ENCODE measurements at places on chromosomes 1 and 21.

DNA sequence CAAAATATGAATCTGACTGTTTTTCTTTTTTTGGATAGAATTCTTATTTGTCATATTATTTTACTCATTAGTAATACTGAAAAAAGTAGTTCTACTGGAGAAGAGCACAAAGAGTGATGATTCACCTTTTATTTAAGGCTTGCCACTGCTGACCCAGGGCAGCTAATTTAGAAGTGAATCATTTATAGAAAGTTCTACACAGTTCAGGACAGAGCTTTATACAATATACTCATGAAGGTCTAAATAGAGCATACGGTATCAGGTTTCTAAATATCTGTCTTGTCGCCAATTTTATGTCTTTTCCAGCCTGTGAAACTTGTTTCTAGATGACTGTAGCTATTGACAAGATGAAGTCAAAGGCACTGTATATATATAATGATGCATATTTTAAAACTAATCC, 25.0 kb downstream of the GIPC2 start:
- peak; percentile 35 for DNase-seq

DNA sequence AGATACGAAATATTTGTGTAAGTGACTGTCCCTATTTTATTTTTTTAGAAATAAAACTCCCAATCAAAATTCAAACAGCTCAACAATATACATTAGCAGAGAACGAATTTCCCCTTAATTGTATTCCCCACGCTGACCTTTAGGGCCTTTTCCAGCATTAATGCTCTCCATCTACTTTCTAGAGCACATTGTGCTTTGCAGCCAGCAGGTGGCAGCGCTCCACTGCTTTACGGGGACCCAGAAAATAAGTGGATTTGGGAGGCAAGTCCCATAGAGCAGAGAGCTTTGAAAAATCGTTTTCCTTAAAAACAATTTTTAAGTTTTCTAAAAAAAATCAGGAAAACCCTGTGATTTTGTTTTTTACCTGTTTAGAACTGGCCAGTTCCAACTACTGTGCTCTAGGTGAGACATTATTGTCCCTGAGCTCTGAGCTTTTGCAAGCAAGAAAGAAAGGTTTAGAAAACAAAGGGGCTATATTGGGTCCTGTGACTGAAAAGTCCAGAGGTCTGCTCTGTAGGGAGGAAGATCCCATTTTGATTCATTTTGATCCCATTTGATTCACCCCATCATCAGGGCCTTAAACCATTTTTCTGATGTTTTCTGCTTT, 144.4 kb upstream of the ZNF644 start:
- peak; percentile 58 for DNase-seq

DNA sequence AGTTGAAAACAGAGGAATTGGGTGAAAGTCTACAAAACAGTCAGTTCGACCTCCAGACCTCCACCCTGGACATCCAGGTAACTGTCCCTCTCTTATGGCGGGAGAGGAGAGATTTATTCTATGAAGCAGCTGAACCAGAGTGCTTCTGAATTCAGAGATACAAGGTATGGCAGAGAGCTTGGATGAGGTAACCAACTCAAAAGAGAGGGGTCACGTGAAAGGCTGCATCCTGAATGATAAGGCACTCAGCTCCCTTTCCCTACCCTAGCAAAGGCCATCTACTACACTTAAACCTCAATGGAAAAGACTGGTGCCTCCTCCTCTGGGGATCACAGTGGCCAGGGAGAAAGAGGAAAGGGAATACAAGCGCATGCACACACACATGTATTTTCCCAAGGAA, 88.4 kb upstream of the KCNA3 start:
- no peak for DNase-seq

- DNase-seq: no peak
Observed at GRCh38 chr1:90605070-90605469, 112.0 kb downstream of the BARHL2 start.

GRCh38 chr21:44653656-44654575, 543 bp downstream of the KRTAP12-4 start:
- peak; percentile 15 for DNase-seq

DNA sequence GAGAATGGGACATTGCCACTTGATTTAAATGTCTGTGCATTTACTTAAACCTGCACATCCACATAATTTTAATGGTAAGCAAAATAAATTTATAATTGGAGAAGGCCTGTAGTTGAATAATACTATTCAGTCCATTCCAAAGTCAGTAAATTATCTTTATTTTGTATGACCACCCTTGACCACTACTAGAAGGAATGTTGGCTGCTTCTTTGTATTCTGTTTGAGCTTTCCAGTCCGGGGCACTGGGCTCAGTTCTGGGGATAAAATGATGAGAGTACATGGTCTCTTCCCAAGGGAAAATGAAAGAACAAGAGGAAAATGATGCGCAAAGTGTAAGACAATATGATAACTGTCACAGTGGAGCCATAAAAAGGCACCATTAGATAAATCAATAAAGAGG, 98.9 kb downstream of the CRB1 start:
- DNase-seq: no peak

GRCh38 chr1:237901299-237901934, 10.7 kb upstream of the ZP4 start:
- DNase-seq: peak; percentile 3

DNA sequence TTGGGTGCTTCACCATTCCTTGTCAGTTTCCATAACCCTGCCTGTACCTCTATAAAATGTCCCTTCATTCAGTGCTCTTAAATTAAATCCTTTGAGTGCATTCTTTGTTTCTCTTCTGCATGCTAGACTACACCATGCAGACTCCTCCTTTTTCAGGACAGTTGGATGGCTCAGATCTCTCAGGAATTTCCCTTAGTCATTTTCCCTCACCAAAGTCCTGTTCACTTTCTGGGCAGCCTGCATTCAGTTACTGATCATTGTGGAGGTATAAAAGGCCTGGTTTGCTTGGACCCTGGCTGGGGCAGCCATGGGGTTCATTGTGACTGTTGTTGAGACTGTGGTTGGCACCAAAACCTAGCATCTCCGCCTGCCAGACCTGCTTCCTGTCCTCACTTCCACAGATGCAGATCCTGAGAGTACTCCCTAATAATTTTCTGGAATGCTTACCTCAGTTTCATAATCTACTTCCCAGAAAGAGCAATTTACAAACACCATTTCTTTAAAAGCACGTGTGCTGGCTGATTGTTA, 88.4 kb downstream of the PDE4B start:
- DNase-seq: no peak

- DNase-seq: no peak
Observed at GRCh38 chr1:178382372-178382771, 114.4 kb downstream of the CLEC20A start.

DNA sequence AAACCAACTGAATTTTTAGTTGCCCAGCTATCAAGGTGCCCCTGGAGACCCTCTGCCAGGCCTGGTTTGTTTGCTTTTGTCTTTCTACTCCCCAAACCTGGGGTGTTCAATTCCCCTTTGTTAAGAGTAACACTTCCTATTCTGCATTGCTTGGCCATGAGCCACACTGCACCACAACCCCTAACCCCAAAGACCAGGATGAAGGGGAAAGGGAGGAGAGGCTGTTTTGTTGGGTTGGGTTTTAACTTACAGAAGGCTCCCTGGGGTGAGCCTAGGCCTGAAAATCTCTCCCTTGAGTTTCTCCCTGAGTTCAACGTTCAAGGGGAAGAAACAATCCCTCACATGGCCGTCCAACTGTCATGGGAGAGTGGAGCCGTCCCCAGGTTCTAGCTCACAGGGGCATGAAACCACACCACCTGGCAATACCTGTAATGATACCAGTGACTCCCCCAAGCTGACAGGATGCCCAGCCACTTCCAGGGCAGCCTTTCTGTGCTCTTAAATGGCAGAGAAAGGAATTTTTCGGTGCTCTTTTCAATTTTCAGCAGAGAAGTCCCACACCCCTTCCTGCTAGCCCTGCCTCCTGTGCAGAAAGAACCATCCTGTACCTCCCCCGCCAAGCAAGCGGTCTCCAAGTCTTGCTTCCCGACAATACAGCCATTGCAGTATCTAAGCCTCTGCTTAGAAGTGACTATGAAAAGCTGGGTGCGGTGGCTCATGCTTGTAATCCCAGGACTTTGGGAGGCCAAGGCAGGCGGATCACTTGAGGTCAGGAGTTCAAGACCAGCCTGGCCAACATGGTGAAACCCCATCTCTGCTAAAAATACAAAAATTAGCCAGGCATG, 14.9 kb downstream of the SLC45A3 start:
- no peak for DNase-seq

GRCh38 chr1:32232558-32233304, 10.5 kb downstream of the EIF3I start:
- no peak for DNase-seq

DNA sequence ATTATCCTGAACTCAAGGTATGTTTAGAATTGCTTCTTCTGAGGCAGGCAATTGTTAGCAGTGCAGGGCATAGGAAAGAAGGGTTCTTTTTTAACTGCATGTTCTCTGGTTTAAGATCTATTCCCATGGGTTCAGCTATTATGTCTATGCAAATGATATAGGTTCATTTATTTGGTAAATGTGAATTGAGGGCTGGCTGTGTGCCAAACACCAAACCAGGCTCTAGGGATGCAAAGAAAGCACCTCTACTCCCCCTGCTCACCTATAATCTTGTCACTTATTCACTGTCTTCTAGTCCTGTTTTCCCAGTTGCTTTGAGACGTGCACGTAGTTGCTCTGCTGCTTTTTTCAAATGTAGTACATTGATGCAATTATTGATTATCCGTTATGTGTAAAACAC, 691 bp upstream of the KIFAP3 start:
- DNase-seq: no peak

- no peak for DNase-seq
Observed at GRCh38 chr1:159228554-159228953, 23.9 kb downstream of the ACKR1 start.

GRCh38 chr1:31523769-31524168, 52.5 kb upstream of the TINAGL1 start:
- no peak for DNase-seq

GRCh38 chr21:33690874-33691273, 48.6 kb downstream of the ITSN1 start:
- no peak for DNase-seq

All from activated CD4-positive, alpha-beta T cell treated with anti-CD3 and anti-CD28 coated beads, Interleukin-2, Interleukin-6, amounts not matched to agents 100 ng/mL and 50 ng/mL, durations not matched to agents 16 hours and 8 hours (primary cell).